ENCODE measurements at places on chromosomes 16 and 17.

DNA sequence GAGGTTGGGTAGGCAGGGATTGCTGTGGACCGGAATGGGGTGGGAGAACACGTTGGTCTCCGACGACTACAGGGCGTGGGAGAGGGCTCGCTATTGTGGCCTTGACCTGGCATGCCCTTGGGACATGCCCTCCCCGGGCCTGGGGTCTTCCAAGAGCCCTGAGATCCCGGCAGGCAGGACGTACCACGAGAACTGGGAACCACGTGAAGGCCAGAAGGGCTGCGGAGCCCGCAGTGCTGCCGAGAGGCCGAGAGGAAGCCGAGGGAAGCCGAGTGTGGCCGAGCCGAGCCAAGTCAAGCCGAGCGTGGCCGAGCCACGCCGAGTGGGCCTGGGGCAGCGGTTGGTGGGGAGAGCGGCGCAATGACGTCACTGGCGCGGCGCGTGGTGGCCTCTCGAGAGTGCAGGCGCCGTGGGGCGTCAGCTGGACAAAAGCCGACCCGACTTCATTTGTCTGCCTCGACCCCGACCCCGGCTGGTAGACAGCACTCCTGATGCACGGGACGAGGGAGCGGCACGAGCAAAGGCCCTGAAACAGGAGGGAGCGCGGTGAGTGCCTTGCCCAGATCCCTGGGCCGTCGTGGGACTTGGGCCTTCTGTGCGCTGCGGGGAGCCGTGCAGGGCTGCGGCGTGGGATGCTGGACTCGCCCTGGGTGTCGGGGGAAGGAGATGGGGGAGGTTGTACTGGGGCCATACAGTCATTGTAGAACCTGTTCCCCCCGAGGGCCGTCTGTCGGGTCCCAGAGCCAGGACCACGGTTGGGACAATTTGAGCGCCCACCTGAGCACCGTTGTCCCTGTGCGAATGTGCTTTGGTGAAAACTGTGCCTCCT, 6.6 kb downstream of the SOCS1 start:
- DNase-seq: no peak

GRCh38 chr16:80681436-80681835, 123.0 kb downstream of the CDYL2 start:
- DNase-seq: no peak

DNA sequence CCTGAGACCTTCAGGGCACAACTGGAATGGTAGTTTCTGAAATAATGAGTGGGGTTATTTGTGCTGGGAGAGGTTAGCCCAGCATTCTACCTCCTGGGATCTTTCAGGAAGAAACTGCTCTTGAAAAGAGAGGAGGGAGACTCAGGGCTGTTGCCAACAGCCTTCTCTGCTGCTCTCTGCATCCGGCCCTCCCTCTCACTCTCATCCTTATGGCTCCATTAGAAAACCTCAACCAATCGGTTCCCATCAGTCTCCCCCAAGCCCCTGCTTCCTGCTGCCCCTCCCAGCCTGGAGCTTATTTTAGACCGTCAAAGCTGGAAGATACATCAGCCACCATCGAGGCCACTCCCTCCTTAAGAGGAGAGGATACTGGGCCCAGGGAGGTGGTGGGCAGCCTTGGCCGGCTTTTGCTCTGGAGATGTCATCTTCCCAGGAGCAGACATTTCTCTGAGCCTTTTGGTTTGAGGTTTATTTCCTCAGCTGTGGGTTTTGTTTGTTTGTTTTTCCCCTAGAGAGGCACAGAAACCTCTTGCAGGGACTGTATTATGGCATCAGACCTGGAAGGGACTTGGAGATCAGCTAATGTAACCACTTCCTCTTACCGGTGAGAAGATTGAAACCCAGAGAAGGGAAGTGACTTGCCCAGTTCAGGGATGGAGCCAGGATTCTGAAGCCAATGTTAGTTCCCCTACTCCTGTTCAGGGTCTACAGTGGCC, 2.7 kb downstream of the MPRIP start:
- no peak for DNase-seq

GRCh38 chr17:16649585-16649984, 4.1 kb downstream of the ZNF624 start:
- no peak for DNase-seq

All from stimulated activated naive CD4-positive, alpha-beta T cell (primary cell).